ENCODE measurements at places on chromosomes 13 and 19.
A peak's percentile ranks its signal among the peaks of the same experiment; 100 is the strongest.

- no peak for DNase-seq
These were observed 125.5 kb downstream of the ENOX1 start for GRCh38 chr13:43661161-43661830.

- peak; percentile 7 for DNase-seq
These were observed 184.0 kb downstream of the IRS2 start for GRCh38 chr13:109602356-109602755.

GRCh38 chr19:55277494-55277893 lies 2.4 kb downstream of the HSPBP1 start:
- no peak for DNase-seq

DNA sequence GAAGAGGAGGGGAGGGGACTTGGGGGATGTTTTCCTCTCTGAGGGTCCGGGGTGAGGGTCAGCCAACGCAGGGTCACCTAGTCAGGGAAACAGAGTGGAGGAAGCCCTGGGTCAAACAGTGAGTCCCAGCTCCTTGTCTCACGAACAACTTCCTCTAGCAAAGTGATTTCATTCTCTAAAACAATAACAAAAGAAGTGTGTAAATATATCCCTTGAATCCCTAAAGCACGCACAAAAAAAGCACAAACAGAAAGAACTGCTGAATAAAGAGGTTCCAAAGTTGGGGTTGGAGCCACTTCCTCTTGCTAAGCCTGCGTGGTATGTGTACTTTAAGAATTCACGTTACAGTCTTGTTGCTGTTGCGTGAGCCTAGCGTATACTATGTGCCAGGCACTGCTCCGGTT lies 1.5 kb upstream of the C5AR2 start:
- no peak for DNase-seq

DNA sequence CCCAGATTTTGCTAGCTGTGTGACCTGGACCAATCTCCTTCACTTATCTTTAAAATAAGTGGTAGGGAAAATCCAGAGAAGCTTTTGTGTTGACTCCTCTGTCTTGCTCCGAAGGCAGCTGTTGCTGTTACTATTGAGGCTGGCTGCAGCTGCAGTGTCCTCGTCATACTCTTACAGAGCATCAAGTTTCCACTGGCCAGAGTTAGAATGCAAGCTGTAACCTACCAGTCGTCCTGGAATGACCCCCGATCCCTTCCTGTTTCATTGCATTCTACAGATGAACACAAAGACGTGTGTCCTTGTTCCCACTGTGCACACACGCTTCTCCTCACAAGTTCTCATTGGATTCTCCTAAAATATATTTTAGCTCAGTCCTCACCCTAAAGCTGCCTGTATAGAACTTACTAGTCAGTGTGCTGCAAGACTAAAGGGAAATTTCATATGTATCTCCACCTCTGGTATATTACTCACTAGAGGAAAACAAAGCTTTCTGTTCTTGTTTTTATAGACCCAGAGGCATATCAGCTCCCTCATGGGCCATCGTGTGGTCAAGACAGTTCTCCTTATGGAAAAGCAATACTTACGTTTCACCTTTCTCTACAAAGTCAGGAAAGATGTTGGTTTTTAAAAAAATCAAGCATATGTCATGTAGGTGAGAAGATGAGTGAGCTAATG lies 589.8 kb downstream of the LMO7 start:
- peak; percentile 69 for DNase-seq

DNA sequence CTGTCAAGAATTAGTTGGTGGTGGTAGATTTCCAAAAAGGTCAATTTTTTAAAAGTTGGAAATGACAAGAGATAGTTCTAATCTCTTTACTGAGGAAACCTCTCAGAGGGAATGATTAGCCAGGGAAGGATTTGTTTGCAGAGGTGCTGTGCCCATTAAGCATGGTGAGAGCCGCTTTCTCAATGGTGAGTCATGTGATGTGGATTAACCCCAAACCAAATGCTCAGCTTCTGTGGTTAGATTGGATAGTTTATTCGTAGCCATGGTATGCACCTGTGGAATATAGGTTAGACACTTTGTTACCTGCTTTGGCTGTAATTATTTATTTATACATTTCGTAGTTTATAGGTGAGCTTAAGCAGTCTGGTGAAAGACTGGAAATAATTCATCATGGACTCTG lies 7.1 kb downstream of the HNRNPM start:
- peak; percentile 72 for DNase-seq

DNA sequence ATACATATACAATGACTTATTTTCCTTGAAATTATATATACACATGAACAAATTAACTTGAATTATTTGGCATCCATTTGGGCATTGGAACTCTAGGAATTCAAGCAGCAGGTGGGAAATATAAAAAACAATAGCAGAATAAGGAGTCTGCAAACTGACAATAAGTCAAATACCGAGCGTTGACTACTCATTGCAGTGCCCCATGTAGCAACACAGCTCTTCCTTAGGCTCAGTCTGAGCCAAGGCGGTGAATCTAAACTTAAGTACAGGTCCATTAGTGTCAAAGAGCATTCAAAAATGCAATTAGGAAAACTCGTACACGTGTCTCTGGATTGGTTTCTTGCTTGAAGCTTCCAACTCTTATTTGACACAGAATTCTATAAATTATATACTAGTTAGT lies 462.5 kb upstream of the KLF12 start:
- DNase-seq: no peak

DNA sequence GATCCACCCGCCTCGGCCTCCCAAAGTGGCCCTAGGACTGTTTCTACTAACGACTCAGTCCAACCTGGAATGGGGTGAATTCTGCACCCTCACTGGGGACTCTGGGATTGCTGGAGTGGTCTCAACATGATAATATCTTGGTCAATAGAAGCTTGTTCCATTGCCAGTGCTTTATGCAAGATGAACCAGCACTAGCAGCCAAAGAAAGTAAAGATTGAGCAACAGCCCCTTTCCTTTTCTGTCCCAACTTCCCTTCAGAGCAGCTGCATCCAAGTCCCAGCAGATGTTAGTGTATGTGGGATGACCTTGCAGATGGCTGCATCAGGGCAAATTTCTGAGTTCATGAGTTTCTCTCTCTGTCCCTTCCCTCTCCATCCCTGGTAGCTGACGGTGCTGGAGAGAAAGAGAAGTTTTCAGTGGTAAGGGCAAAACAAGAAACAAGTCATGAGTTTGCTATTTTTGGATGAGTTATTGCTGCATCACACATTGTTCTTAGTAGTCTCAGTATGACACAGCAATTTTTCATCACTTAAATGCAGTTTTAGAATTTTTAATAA lies 183.6 kb upstream of the EDNRB start:
- DNase-seq: peak; percentile 92

DNA sequence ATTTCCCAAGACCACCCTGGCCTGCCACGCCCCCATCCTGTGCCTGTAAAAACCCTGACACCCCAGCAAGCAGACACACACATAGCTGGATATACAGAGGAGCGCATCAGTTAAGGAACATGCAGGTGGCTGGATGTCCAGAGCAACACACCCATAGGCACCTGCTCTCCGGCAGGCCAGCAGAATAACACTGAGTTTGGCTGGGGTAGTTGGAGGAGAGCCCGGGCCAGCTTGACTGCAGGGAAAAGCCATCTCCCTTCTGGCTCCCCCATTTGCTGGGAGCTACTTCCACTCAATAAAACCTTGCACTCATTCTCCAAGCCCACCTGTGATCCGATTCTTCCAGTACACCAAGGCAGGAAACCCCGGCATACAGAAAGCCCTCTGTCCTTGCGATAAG lies 8.9 kb downstream of the RASL11A start:
- no peak for DNase-seq

GRCh38 chr19:10137751-10138682 lies 18.3 kb upstream of the EIF3G start:
- DNase-seq: no peak

DNA sequence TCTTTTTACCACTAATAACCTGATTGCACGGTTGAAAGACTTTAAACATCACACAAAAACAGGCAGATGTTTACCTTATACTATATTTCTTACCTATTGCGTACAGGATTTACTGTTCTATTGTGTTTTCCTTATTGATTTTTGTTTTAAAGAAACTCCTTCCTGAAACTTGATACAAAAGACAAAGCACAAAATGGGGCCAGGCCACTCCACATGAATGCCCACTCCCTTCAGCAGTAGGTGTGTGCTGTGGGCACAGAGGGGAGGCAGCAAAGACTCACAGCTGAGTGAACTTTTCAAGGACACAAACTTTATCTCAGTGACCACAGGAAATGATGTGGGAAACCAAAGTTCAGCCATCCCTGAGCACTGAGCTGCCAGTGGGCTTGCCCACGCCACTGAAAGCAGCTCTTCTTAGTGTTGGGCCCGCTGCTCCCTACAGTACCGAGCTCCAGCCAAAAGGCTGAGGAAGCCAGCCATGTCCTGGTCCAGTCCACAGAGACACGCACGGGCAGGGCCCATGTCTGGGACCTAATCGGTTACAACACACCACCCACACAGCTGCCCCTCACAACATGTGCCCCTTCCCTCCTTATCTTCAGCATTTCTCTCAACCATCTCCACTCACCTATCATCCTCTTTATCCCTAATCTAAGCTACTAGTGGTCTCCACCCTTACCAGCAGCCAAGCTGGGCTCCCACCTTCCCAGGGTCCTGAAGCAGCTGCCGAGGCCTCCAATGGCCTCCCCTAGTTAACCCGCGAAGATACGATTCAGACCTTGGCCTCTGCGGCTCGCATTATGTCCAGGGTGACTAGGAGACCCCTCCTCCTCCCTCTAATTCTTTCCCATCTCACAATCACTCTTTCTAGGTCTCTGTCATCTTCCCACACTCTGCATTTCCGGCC lies 39.5 kb downstream of the ATP7B start:
- DNase-seq: no peak

GRCh38 chr19:8253678-8254077 lies 44.5 kb downstream of the CERS4 start:
- peak; percentile 18 for DNase-seq

- DNase-seq: no peak
These were observed 153.6 kb upstream of the TMTC4 start for GRCh38 chr13:100828226-100828625.

GRCh38 chr13:109383683-109384082 lies 402.7 kb downstream of the IRS2 start:
- peak; percentile 76 for DNase-seq

- DNase-seq: no peak
These were observed 31.6 kb downstream of the EFNB2 start for GRCh38 chr13:106503730-106504453.

DNA sequence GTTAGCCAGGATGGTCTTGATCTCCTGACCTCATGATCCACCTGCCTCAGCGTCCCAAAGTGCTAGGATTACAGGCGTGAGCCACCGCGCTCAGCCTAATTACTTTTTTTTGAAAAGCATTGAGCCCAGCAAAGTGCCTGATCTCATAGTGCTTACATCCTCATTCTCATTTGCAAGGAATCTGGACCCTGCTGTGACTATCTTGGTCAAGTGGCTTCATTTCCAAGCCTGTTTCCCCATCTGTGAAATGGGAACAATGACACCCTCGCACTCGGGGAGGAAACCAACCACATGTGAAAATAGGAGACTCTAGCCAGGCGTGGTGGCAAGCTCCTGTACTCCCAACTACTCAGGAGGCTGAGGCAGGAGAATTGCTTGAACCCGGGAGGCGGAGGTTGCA lies 1.6 kb upstream of the PLEKHA4 start:
- DNase-seq: no peak

GRCh38 chr19:53553865-53554791 lies 16.2 kb downstream of the ZNF331 start:
- peak; percentile 92 for DNase-seq

- no peak for DNase-seq
These were observed 323.9 kb downstream of the MZT1 start for GRCh38 chr13:72403396-72404010.

- DNase-seq: peak; percentile 39
These were observed 1.1 kb downstream of the LSM14A start for GRCh38 chr19:34173193-34173956.

GRCh38 chr19:4140237-4140711 lies 13.2 kb upstream of the CREB3L3 start:
- peak; percentile 74 for DNase-seq

Data from fibroblast of mammary gland (primary cell).